HT-29 (cell line): ENCODE measurements at places on chromosomes 7 and 10.

DNA sequence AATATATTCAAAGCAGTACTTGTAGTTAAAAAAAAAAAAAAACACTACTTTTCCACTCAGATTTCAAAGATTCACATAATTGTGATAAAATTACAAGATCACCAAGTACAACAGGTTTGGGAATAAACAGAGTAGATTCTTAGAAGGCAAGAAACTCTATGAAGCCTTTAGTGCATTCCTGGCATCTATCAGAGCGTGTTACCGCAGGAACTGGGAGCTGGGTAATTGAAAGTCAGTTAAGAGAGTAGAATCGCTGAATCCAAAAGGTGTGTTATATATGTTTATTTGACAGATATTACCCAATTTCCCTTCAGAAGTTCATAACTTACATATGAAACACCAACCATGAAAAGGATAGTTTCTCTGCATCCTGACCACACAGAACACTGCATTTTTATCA is 159.2 kb upstream of the PLXNA4 start:
- no peak for DNase-seq

GRCh38 chr10:47025540-47026300 is 114.5 kb downstream of the PTPN20 start:
- no peak for DNase-seq

- no peak for DNase-seq
Observed at GRCh38 chr7:93327006-93327633, 95.0 kb downstream of the VPS50 start.

DNA sequence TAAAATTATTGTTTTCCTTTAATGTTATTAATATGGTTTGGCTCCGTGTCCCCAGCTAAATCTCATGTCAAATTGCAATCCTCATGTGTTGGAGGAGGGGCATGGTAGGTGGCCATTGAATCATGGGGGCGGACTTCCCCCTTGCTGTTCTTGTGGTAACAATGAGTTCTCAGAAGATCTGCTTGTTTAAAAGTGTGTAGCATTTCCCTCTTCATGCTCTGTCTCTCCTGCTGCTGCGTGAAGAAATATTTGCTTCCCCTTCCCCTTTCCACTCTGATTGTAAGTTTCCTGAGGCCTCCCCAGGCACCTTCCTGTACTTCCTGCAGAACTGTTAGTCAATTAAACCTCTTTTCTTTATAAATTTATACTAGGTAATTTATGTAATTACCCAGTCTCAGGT is 27.5 kb downstream of the VIM start:
- no peak for DNase-seq

DNA sequence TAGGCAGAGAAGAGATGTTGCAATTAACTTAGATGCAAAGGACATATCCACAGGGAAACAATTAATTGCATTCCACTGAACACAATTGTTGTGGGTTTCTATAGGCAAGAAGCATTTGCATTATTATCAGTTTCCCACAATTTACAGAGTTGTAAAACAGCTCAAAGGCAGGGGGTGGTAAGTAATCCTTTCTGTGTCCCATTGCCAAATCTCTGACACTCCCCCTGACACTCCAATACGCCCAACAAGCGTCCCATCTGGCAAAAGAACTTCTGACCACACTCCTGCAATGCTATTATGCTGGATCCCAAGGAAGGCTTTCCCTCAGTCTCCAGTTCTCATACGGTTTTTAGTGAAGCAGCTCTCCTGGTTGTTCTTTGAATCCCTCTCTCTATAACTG is 179.8 kb downstream of the CXCL12 start:
- no peak for DNase-seq

DNA sequence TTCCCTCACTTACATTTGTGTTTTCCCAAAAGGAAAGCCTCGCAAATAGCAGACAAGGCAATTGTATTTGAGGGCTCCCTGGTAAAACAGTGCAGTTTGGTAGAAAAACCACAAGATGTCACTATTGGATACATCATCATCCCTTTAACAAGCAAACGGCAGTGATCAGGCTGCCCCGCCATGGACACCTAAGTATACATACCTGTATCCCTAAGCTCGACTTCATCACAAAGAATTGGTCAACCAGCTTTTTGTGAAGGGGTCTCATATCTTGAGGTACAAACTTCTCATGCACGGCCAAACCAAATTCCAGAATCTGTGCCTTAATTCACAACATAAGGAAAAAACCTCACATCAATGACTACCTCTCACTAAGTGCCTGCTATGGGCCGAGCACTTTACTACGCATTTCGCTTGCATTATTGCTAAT is 179.5 kb upstream of the IMMP2L start:
- DNase-seq, result peak; percentile 91
